Caco-2 (cell line): ENCODE measurements at places on chromosomes 16 and 17.

- DNase-seq = no peak
Observed at GRCh38 chr17:60947100-60947499, 269.4 kb downstream of the BCAS3 start.

DNA sequence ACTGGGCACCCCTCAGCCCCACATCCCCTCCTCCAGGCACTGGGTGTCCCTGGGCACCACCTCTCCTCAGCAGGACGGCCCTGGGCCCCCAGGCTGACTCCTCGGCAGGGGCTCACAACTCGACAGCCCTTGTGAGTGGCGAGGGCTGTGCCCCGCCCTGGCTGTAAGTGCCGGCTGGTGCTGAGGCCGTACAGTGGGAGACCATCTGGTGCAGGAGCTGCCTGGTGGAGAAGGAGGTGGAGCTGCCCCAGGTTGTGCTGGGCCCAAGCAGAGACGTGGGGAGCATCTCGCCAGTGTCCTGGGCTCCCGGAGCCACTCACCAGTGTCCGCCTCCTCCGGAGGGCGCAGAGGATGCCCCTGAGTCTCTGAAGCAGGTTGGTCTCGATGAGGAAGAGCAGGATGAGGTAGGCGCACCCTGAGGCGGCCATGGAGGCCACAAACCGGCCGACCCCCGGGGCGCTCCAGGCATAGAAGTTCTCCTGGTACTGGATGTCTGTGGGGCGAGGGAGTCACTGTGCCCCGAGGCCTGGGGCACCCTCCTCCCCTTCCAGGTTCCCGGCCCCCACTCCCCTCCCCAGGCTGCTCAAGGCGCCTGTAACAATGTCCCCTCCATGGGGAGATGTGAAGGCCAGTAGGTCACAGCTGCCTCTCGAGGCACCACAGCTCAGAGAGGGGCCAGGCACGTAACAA, 15.1 kb upstream of the RNPS1 start:
- DNase-seq = no peak

DNA sequence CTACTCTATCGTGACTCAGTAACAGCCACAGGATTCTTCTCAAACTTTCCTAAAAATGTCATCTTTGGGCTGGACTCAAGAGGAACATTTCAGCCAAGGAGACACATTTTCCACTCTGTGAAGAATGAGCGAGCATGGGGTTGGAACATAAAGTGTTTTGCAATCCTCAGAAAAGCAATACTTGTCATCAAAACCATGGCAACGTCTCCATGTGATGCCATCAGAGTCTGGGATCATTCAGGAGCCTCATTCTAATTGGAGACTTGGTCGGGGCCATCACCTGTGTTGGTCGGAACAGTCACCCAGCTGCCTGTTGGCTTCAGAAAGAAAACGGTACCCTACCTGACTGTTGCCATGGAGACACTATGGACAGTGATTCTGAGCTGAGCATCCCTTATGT, 25.5 kb downstream of the MYOCD start:
- DNase-seq = no peak

DNA sequence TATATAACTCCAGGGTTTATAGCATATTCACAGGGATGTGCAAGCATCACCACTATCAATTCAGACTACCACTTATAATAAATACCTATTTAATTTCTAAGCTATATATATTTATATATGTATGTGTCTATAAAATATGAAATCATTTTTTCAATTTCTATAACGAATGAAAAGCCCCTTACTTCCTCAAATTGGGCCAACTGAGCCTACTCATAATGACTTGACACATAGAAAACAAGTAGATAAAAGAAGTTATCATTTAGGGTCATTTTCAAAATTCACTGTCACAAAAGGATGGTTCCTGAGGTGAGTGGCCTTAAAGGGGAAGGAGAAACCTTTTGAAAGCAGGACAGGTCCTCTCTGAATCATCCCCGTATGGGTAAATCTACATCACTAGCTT, 114.1 kb downstream of the ADCY9 start:
- no peak for DNase-seq

- peak; percentile 68 for DNase-seq
Observed at GRCh38 chr17:48241131-48241591, 133.6 kb downstream of the SNX11 start.

GRCh38 chr16:81567987-81568748, 123.6 kb downstream of the CMIP start:
- no peak for DNase-seq

GRCh38 chr17:72236980-72237633, 116.3 kb downstream of the SOX9 start:
- DNase-seq = no peak

DNA sequence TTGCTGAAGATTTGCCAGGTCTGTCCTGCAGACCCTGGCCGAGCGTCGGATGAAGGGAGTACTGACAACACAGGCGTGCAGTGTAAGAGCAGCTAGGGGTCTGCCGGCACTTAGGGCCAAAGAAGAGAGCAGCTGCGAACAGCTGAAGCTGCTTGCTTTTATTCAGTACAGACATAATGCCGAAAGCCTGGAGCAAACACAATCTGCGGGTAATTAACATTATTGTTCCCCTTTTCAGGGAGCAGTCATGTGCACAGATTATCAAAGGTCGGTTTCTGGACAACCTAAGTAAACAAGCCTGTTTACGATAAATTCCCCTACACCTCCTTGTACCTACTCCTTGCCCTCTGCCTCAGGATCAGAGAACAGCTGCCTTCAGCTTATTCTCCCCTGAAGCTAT, 12.0 kb upstream of the KRT23 start:
- DNase-seq = peak; percentile 74

- DNase-seq = no peak
Observed at GRCh38 chr17:68097161-68097805, 61.7 kb downstream of the KPNA2 start.

GRCh38 chr17:35548208-35548810, 10.8 kb upstream of the SLFN12L start:
- DNase-seq = no peak

DNA sequence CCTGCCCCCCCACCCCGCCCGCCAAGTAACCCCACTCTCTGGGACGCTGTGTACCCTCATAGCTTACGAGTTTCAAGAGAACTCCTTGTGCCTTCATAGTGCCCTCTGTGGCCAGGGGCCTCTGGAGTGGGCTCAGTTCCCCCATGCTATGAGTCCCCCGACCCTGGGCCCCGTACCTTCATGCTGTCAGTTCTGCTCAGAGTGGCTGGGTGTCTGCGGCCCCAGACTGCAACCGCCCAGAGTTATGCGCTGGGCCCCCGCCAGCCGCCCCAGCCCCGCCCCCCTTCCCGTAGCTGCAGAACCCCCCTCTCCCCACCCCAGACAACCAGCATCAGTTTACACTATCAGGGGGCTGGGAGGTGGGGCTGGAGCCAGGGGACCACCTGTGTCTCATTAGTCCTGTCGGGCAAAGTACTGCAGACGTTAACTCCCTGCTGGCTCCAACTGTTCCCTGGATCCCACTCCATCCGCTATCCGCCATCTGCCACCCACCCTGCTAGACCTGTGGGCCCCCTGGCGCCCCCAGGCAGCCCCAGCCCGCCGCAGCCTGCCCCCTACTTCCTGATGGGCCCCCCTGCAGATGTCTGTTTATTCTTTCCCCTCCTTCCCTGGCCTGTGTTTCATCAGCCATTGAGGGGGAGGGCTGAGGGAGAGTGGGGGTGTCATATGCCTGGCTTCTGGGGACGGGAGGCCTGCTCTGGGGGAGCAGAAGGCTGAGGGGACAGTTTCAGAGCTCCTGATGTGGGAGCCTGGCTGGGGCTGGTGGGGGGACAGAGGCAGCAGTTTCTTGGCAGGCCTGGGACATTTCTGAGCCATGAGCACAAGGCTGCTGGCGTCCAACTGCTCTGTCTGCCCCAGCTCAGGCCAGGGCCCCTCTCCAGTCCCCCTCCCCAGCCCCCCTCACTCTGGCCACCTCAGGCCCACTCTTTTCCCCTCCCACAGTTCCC, at the start of gene MFAP4:
Gene MFAP4 (minus strand): TSS at position 217 of the 947 bp plus-strand sequence. CDS start 35 bp downstream, at position 182.
- DNase-seq = no peak

DNA sequence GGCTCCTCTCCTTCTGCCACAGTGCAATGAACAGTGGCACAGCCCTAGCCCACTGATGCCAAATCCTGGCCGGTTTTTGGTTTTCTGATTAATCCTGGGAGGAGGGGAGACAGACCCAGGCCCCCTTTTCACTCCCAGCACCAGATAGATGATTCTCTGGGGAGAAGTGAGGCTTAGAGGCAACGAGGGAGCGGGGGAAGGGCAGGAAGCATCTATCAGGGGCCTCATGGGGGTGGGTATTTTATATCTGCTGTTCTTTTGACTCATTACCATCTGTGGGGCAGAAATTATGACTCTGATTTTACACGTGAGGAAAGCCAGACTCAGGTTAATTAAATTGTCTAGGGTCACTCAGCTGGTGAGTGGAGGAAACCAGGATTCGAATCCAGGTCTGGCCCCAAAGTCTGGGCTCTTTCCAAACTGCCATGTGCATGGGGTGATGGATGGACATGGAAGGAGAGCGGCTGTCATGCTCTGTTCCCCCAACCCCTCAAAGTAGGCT, 79.4 kb downstream of the MRM1 start:
- no peak for DNase-seq

DNA sequence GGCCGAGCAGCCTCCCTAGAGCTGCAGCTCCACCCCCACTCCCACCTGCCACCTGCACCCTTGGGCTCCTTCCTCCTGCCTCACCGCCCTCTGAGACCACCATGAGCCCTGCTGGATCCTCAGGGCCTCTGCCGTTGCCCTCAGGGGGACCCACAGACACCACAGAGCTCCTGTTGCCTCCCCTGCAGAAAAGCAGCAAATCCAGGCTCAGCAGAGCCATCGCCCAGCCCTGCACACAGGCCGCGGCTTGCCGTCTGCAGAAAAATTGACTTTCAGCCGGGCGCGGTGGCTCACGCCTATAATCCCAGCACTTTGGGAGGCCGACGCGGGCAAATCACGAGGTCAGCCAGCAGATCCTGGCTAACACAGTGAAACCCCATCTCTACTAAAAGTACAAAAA, 7.0 kb upstream of the PPP1R27 start:
- no peak for DNase-seq

- no peak for DNase-seq
Observed at GRCh38 chr16:51996516-51996915, 550.4 kb downstream of the TOX3 start.

DNA sequence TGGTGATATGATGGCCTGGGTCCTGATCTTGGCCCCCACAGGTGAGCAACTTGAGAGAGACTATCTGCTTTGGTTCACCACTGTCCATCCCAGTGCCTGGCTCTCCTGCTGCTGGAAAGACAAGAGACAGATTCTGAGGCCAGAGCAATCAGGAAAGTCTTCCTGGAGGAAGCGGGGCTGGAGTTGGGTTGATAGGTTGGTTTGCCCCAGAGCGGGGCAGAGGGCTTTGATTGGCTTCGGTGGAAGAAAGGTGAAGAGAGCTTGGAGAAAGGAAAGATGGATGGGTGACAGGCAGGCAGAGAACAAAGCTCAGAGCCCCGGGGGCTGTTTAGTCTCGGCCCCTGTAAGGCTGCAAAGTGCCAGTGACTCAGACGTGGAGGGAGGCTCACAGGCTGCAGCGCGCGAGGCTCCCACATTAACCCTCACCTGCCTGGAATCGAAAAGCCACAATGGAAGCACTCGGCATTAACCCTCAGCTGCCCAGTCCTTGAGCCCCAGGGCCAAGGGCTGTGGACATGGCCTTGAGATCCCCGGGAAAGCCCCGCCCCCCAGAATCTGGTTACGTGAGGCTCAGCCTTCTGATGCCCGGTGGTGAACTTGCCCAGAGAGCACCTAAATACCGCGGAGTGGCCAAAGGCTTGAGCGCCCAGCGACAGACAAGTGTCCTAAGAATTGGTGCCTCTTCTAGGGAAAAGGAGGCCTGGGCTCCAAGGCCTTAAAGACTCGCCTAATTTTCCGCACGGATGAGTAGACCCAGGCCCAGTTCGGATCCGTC, 996 bp upstream of the CPNE2 start:
- peak; percentile 83 for DNase-seq

DNA sequence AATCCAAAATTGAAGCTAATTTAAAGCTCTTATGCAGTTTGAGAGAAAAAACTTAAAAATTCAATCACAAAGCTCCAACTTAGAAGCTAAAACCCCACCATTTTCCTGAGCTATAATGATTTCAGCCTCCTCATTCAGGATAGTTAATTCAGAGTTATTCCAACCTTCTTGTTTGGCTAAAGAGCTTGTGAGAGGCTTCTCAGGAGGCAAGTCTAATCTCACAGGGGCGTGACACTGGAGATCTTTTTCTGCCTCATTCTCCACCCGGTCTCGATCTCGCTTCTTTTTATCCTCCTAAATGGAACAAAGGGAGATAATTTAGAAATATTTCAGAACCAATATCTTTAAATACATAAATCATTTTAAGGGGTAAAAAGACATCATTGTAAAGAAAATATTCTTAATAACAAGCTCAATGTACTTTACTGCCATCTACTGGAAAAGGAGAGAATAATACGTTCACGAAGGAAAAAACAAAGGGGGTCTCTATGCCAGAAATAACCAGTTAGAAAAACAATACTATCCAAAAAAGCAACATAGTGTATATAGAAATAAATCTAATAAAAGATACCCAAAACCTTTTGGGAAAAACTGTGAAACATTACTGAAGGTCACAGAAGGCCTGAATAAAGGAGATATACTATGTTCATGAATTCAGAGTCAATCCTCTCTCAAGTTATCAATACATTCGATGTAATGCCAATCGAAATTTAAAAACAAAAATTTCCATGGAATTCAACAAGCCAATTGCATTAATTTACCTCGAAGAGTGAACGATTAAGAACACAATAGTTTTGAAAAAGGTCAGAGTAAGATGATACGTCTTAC, 13.9 kb downstream of the BRD7 start:
- no peak for DNase-seq

GRCh38 chr17:42407289-42407836, 15.7 kb downstream of the CAVIN1 start:
- no peak for DNase-seq

- peak; percentile 27 for DNase-seq
Observed at GRCh38 chr16:11101695-11102522, 154.1 kb downstream of the SOCS1 start.

GRCh38 chr16:65619606-65620005, 497.7 kb upstream of the CDH11 start:
- DNase-seq = no peak

DNA sequence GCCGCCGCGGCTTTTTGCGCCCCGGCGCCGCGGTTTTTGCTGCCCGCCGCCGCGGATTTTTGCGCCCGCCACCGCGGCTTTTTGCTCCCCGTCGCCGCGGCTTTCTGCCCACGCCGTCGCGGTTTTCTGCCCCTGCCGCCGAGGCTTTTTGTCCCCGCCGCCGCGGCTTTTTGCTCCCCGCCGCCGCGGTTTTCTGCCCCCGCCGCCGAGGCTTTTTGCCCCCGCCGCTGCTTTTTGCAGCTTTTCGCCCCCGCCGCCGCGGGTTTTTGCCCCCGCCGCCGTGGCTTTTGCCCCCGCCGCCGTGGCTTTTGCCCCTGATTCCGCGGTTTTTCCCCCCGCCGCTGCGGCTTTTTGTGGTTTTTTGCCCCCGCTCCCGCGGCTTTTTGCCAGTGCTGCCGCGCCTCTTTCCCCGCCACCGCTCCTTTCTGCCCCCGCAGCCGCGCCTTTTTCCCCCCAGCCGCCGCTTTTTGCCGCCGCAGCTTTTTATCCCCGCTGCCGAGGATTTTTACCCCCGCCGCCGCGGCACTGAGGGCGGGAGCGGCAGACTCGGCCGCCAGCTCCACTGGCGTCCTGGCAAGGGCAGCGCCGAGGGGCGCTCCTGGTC, 518.6 kb upstream of the WSB1 start:
- no peak for DNase-seq

- no peak for DNase-seq
Observed at GRCh38 chr17:35986643-35987042, at the start of gene CCL14. Gene CCL14, minus strand, starts transcription at chr17:35986729. Its CDS starts 80 bp downstream, at chr17:35986649.
